ENCODE measurements at places on chromosomes 11 and 22.
A peak's percentile ranks its signal among the peaks of the same experiment; 100 is the strongest.

DNA sequence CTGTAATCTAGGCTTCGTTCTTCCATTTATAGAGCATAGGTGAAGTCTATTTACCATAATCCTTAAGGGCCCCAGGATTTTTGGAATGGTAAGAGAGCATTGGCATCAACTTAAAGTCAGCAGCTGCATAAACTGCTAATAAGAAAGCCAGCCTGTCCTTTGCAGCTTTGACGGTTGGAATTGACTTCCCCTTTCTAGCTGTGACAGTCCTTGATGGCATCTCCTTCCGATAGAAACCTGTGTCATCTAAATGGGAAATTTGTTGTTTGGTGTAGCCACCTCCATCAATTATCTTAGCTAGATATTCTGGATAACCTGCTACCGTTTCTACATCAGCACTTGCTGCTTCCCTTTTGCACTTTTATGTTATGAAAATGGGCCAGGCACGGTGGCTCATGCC, 58.0 kb upstream of the GLYATL1B start:
- no peak for DNase-seq

DNA sequence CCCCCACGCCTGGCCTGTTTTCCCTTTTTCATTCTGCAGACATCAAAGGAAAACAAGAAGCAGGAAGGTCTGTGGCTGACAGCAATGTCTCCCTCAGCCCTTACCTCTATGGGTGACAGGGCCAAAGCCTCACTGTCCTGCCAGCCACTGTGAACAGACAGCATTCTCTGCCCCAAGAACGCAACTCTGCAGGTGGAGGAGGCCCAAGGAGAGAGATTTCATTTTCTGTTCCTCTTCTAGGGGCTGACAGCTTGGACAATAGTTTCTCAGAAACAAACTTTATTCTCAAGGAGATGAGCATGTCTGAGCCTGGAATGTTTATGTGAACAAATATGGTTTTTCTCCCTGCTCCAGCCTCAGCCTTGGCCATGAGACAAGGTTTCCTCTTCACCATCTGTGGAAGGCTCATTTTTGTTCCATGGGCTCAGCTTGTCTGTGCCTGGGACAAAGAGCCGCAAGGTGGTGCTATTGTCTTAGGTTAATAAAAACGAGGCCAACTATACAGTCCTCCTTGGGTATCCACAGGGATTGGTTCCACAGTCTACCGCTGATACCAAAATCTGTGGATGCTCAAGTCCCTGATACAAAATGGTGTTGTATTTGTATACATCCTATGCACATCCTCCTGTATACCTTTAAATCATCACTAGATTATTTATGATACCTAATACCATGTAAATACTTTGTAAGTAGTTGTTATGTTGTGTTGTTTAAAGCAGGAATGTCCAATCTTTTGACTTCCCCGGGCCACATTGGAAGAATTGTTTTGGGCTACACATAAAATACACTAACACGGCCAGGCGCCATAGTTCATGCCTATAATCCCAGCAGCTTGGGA, 5.8 kb downstream of the PIWIL3 start:
- peak; percentile 68 for DNase-seq

GRCh38 chr11:44637487-44637886, 72.0 kb downstream of the CD82 start:
- DNase-seq: no peak

DNA sequence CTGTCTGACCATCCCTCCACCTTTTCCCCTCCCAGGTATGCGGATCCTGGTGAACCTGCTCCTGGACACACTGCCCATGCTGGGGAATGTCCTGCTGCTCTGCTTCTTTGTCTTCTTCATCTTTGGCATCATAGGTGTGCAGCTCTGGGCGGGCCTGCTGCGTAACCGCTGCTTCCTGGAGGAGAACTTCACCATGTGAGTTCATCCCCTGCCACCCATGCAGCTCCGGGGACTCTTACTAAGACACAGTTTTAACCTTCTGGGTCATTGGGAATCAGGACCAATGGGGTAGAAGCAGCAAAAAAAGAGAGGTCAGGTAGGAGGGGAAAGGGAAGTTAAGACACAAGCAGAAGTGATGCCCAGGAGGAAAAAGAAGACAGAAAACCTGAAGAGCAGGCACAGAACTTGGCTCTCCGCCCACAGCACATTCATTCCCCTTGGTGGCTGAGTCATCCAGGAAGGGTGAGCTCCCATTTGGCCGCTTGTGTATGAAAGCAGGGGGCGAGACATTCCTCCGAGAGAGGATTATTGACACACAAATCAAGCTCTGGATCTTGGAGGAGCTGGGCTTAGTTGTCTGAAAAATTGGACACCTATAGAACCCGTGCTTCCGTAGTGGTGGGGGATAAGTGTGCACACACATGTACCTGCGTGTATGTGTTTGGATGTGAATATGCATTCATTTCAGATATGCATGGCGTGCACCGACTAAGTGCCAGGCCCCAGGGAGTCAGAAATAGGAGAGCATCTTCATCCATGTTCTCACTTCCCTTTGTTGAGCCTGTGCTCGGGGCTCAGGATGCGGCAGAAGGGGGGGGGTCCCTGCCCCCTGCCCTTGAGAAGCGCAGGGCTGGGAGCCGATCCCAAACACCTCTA, 64.2 kb downstream of the CACNA1I start:
- no peak for DNase-seq

GRCh38 chr22:25941365-25941960, 199.5 kb downstream of the MYO18B start:
- no peak for DNase-seq

DNA sequence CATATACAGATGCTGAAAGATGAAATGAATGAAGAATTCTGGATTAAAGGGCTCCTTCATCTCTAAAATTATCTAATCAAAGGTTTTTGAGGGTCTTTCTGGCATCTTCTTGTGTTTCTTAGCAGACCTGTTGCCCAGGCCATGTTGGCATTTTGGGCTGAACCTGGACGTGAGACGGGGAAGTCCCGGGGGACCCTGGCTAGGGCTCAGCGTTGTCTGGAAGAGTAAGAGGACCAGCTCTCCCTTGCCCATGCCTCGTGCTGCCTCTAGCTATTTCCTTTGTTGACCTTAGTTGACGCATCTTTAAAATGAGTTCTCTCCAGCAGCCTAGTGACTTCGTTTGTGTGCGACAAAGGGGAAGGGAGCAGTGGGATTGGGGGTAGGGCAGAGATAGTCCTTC, 152.2 kb downstream of the ST3GAL4 start:
- DNase-seq: no peak

GRCh38 chr11:103220133-103220532, 110.9 kb downstream of the DYNC2H1 start:
- no peak for DNase-seq

GRCh38 chr11:1508986-1509385, 22.4 kb upstream of the MOB2 start:
- DNase-seq: no peak

- no peak for DNase-seq
These were observed 12.4 kb upstream of the PRRG4 start for GRCh38 chr11:32817181-32817851.

DNA sequence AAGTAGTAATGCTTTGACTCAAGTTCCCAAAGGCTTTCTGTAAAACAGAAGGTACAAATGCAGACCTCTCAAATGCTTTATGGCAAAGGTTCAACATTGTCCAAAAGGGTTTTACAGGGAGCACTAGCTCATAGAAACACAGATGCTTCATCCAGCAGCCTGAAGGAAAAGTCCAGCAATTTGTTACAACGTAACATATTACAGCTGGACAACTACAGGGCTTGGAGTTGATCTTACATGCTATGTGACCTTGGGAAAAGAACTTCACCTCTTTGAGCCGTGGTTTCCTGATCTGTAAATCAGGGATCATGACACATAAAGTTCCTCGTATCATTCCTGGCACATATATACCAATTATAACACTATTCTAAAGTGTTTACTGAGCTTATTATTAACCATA, 84.9 kb downstream of the DDIAS start:
- no peak for DNase-seq

GRCh38 chr22:22410121-22410520, 98.4 kb downstream of the ZNF280B start:
- no peak for DNase-seq

- DNase-seq: no peak
These were observed 68.5 kb downstream of the SHANK2 start for GRCh38 chr11:71183878-71184277.

DNA sequence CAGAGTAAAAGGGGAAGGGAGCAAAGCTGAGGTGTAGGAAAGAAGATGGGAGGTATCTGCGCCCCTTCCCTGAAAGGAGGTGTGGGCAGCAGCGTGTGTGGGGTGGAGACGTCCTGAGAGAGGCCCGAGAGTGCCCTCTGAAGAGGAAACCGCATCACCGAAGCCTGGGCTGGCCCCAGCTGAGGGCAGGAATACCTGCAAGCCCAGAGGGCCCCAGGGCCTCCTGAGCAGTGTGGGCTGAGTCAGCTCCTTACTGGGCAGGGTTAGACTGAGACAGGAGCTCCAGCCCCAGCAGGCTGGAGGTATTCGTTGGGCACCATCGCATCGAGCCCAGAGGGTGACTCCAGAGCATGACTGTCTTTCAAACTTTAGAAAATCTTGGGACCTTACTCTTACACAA, 534.0 kb upstream of the B3GAT1 start:
- peak; percentile 75 for DNase-seq

DNA sequence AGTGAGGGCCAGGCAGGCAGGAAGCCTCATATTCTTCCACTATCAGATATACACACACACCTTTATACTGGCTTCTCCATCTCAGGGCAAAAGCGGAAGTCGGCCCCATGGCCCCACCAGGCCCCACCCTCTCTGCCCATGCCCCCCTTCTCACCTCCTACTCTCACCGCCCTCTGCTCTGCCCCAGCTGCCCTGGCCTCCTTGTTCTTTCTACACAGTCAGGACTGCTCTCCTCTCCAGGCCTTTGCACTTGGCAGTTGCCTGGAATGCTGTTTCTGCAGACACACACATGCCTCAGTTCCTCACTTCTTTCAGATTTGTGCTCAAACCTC, 25.3 kb downstream of the OTOG start:
- peak; percentile 25 for DNase-seq

Measured in H7 (cell line).